ENCODE measurements at places on chromosomes 2 and 18.

DNA sequence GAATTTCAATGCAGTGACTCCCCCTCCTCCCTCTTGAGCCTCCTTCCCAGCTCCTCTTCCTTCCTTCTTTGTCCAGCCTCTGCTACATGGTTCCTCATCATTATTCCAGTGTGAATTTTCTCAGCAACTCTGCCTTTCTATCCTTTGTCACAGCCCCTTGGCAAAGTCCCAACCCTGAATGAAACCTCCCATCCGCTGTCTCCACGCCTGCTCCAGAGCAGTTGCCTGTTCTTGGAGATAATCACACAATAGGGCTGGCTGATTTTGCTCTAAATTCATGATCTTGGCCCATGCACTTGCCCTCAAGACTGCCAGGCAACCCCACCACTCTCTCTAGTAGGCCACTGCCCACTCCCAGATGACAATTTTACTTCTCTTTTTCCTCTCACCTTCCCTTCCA lies 61.4 kb downstream of the BCL2L11 start:
- no peak for DNase-seq

DNA sequence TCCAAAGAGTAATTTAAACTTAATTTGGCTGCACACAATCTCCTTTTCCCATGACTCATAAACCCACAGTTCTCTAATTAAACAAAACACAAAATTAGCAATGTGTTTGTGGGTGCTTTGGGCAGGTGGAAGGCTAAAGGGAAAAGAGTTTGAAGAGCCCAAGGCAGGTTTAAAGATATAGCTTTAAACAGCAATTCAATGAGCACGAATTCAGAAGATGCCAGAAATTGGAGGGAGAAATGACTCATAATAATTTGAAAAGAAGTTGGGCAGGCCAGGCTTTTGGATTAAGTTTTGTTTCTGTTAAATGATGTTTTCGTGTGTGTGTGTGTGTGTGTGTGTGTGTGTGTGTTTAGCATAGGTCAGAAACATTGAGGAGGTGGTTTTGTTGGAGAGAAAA lies 594.8 kb upstream of the ZEB2 start:
- DNase-seq = no peak

- no peak for DNase-seq
These were observed 20.0 kb downstream of the ARL6IP6 start for GRCh38 chr2:152738438-152738837.

- DNase-seq = peak; percentile 19
These were observed 98.7 kb downstream of the ACVR1 start for GRCh38 chr2:157777427-157777826.
